ENCODE measurements at places on chromosomes 6 and 20.

DNA sequence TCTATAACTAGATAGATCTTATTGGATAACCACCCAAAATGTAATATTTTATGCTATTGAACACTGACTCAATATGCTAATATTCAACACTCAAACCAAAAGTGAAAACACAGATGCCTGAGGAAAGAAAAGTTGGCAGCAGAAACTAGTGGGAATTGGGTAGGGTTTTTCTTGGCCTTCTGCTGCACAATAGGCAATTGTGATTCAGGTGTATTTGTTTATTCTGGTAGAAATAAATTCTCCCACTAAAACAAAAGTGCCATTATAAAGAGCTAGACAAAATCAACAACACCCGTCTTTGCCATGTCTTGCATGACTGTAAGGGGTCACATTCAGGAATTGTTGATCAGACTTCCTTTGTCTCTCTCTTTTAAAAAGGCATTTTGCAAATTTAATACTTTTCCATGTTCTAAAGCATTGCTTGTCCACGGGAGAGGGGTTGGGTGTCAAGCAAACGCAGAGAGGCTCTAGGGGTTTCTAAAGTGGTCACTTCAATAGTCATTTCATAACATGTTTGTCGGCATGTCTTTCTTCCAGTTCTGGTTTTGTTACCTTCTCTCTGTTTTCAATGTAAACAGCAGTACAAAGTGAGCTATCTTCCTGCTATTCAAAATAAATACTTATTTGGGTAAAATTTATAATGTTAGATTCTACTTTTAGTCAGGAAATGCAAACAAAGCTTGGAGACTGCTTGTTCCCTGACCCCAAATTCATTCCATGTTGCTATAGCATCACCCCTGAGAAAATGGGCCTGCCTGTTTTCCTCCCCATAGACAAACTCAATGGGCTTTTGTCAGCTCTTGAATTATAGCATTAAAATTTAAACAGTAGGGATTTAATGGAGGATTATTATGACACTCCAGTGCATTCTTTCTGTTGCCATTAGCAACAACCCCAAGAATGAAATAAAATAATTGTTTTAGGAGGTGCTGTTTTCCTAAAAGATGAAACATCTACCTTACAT lies 217.0 kb upstream of the CCN2 start:
- no peak for DNase-seq

DNA sequence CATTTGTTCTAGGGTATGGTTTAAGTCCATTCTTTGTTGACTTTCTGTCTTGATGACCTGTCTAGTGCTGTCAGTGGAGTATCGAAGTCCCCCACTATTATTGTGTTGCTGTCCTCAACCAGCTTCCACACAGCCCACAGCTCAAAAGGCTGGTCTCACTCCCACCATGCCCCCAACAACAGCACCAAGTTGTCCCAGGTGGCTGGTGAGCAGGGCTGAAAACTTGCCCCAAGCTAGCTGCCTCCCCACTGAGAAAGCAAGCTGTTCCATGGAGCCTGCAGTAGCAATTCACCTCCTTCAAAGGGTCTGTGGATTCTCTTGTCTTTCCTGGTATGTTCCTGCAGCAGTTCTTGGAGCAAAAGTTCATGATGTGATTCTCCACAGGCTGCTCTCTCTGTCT lies 221.0 kb downstream of the SYNDIG1 start:
- no peak for DNase-seq

DNA sequence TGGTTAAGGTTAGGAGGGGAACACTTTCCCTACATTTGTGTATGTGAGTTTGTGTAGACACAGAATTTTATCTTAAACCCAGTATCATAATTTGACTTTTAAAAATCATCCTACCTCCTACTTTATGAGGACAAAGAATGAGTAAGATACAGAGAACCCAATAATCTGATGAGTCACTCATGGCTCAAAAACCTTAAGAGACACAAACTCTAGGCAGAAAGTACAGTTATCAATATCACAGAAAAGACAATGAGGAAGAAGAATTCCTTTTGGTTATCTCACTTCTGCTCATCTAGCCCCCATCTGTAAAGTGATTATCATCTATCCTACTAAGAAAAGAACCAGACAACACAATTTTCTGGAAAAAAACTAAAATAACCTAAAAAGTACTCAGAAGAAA lies 87.7 kb downstream of the EPB41L2 start:
- no peak for DNase-seq

- DNase-seq: no peak
Observed at GRCh38 chr6:135983718-135984343, 132.3 kb downstream of the PDE7B start.

DNA sequence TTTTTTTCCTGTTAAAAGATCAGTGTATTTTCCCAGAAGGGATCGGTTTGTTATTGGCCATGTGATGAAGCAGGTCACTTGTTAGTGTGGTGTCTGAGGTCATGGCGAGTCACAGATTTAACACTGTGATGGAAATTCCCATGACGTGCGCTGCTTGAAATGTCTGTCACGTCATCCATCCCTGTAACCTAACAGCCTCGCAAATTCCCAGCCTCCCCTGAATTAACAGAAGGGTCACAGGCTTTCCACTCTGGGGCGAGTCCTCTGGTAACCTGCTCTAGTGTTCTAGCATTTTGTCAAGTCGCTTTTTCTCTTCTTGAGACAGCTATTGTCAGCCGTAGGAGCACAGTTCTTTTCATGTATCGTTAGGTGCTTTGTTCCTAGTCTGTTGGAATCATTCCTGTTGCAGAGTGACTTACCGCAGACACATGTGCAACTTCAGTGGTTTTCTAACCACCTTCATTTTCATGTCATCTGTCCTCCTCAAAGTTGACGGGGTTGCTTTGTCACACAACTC lies 137.2 kb downstream of the MAP3K4 start:
- DNase-seq: no peak

DNA sequence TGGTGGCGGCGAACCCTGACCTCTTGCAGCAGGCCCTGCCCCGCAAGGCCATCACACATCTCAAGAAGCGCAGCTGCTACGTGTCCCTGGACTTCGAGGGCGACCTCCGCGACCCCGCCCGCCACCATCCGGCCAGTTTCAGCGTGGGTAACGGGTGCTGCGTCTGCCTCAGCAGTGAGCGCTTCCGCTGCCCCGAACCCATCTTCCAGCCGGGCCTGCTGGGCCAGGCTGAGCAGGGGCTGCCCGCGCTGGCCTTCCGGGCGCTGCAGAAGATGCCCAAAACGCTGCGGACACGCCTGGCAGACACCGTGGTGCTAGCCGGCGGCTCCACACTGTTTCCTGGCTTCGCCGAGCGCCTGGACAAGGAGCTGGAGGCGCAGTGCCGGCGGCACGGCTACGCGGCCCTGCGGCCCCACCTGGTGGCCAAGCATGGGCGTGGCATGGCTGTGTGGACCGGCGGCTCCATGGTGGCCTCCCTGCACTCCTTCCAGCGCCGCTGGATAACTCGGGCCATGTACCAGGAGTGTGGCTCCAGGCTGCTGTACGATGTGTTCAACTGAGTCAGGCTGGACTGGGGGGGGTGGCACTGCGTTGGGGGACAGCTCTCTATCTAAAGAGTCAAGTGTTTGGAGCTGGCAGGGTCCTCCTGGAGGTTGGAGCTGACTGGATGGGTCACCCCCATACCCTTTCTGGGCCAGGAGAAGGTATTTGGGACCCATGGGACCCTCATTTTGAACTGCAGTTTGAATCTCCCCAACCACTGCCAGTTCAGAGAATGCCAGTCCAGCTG lies 1.1 kb downstream of the ACTL10 start:
- no peak for DNase-seq

DNA sequence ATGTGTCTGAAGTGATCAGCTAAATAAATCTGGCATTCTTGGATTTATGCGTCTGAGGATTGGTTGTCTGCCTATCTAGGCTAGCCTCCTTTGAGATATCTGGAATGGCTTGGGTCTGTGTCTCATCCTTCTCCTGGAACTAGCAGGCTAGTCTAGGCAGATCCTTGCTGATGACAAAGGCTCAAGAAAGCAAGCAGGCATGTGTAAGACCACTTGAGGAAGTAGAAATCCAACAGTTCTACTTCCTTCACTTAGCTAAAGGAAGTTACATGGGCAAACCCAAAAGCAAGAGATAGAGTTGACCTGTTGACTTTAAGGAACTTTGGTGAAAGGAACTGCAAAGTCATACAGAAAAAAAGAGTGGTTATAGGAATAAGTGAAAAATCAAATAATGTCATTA lies 672.6 kb downstream of the MAFB start:
- no peak for DNase-seq

DNA sequence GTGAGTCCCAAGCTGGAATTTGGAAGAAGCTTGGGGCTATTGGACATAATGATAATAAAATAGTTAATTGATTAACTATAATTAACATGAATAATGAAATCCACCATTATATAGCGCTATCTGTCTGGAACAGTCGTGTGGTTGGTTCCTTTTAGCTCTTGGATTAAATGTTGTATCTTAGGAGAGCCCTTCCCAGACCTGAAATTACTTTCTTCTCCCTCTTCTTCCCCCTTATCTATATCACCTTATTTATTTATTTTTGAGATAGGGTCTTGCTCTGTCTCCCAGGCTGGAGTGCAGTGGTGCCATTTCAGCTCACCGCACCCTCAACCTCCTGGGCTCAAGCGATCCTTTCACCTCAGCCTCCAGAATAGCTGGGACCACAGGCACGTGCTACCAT lies 64.6 kb downstream of the NCOA3 start:
- DNase-seq: no peak

DNA sequence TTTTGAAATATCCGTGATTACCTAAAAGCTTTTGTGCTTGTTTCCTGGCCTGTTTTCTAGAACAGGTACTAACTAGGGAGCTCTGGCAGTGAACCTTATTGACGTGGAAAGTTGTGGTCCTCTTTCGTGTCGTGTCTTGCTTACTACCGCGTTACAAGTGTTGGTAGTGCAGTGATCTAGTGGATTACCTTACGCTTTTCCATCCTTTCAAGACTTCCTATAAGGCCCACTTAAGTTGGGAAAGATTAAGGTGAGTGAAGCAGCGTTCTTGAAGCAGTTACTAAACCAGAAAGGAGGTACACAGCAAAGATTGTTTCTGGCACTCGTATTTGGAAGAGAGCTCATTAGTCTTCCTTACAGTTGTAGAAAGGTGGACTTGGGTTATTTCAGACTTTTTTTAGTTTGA lies 1.9 kb downstream of the PNRC1 start:
- DNase-seq: no peak

GRCh38 chr6:4021854-4022695 lies 56.9 kb downstream of the FAM217A start:
- DNase-seq: no peak

DNA sequence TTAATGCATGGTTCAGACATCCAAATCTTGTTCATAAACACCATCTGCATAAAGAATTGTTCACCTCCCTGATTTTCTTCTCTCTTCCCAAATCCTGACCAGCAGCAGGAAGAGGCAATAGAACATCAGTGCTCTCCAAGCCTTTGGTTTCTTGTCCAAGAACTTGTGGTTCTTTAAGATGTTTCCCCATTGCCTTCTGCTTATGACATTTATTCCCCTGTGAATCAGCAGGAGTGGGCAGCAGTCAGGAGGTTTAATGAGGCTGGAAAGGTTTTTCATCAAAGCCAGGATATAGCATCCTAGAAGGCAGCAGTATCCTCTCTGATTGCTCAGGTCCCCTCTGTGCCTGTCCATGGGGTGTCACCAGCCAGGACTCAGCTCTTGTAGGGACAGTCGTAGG lies 5.3 kb downstream of the HDDC2 start:
- no peak for DNase-seq

DNA sequence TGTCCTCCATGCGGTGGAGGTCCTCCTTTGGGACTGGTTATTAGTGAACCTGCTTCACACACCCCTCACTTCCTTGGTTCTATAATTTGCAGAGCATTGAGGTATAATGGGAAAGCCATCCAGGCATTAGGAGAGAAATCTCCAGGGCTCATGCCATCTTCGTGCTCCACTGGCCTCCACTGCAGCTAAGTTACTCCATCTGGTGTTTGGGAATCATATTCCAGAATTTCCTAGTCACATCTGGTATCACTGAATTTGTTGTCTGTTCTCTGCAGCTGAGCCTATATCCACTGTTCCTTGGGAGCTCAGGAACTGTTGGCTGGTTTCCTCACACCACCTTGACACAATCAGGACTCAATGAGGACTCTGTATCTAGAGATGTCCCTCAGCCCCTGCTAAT lies 173.0 kb upstream of the TSHZ2 start:
- no peak for DNase-seq

DNA sequence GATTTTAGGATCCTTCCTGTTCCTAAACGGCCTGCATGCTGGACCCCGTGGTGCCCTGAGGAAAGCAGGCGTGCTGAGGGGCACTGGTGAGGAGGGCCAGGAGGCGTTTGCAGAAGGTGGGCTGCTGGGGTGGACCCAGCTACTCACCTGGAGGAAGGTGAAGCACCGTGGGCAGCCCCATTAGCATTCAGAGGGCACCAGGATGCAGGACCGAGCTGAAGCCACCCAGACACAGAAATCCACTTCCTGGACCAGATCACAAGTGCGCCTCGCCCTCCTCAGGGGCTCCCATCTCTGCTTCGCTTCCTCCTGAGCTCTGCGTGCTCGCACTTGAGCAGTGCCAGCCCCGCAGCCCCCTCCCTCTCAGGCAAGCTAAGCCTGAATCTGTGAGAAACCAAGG lies 187.0 kb downstream of the SYNDIG1 start:
- DNase-seq: no peak

- no peak for DNase-seq
Observed at GRCh38 chr6:42201382-42201781, 6.6 kb upstream of the GUCA1B start.

DNA sequence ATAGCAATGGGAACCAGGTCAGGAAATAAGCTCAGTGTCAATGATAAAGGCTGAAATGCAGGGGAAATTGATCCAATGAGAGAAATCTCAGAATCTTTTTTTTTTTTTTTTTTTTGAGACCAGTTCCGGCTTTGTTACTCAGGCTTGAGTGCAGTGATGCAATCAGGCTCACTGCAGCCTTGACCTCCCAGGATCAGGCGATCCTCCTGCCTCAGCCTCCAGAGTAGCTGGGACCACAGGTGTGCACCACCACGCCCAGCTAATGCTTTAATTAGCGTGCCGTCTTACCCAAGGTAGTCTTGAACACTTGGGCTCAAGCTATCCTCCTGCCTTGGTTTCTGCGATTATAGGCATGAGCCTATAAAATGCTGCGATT lies 296.5 kb downstream of the ZNF217 start:
- no peak for DNase-seq

GRCh38 chr6:33313709-33314514 lies at the start of gene TAPBP:
Gene TAPBP, minus strand, starts transcription at chr6:33314078. Its CDS starts 37 bp downstream, at chr6:33314041.
- DNase-seq: no peak

All from esophagus squamous epithelium (tissue), 5 donors.